NCI-H2171 treated with DMSO at 0.1 percent for 48 hours (cell line): ENCODE measurements at places on chromosomes 7 and 10.

DNA sequence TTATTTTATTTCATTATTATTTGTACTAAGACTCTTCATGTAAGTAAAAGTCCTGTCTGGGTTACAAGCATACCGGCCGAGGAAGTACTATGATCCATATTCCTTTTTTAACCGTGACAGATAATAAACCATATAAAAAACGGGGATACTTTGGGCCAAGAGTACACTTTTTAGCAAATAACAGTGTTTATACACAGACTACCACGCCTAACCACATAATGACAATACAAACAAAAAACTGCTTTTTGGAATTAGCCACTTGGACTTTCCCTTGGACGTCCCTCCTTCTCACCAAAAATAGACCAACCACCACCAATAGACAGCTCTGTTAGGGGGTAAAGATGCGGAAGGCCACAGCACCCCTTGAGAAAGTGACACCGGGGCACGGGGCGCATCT is 800 bp downstream of the MINDY3 start:
- DNase-seq = no peak

- DNase-seq = peak; percentile 54
Observed at GRCh38 chr10:83075815-83076355, 1063.4 kb upstream of the GHITM start.

- no peak for DNase-seq
Observed at GRCh38 chr7:127107601-127108007, 145.1 kb downstream of the GRM8 start.

GRCh38 chr7:128347647-128348097 is 4.0 kb upstream of the RBM28 start:
- DNase-seq = peak; percentile 28

- no peak for DNase-seq
Observed at GRCh38 chr10:129259128-129259815, 207.8 kb upstream of the MGMT start.

DNA sequence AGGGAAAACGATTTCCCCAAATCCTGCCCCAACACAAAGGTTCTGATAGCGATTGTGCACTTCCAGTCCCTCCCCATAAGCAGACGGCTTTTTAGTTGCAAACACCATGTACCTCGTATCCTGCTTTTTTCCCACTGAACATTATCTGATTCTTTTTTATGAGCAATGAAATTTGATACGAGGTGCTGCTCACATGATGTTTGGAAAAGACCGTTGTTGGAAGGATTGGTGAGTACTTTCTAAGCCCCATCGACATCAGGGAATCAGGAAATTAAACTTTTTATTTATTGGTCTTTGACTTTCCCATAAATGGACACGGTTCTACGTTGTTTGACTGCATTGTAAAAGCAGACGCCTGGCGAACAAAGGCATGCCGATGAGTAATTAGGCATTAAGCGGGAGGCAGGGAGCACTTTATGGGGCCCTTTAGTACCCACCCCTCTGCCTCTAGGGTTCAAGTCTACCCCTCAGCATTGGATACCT is 49.4 kb downstream of the TEX36 start:
- peak; percentile 76 for DNase-seq
